Nucleus accumbens (tissue), 56 donors: ENCODE measurements at places on chromosomes 6 and 20.

- no peak for DNase-seq
Measured at GRCh38 chr20:10653599-10654249, 20.1 kb downstream of the JAG1 start.

- DNase-seq, result no peak
Measured at GRCh38 chr6:142737368-142738034, 207.5 kb downstream of the HIVEP2 start.

GRCh38 chr6:1984346-1984994, 260.9 kb downstream of the GMDS start:
- no peak for DNase-seq

GRCh38 chr6:127854009-127854408, 46.8 kb downstream of the THEMIS start:
- DNase-seq, result no peak

- no peak for DNase-seq
Measured at GRCh38 chr6:138769102-138769676, 4.4 kb upstream of the CCDC28A start.

DNA sequence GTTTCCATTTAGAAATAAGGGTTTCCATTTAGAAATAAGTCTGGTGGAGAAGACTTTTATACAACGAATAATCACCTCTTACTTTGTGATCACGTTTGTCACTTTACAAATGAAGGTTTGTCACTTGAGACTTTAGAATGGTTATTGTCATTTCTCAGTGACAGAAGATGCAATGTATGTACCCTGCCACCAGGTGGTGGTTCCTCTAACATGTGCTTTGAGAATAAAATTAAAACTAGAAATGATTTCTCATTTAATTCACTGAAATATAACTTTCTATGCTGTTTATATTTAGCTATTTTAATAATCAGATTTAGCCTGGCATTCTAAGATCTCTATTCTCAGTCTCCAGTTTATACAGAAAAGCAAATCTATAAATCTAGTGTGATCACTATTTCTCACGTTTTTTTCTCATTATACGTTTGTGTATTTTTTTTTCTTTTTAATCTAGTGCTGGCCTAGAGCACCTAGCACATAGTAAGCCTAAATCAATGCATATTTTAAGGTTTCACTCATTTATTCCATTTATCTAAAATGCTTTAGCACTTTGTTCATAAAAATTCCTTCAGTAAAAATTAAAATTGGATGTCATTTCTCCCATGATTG, 57.4 kb upstream of the TFAP2D start:
- DNase-seq, result no peak

DNA sequence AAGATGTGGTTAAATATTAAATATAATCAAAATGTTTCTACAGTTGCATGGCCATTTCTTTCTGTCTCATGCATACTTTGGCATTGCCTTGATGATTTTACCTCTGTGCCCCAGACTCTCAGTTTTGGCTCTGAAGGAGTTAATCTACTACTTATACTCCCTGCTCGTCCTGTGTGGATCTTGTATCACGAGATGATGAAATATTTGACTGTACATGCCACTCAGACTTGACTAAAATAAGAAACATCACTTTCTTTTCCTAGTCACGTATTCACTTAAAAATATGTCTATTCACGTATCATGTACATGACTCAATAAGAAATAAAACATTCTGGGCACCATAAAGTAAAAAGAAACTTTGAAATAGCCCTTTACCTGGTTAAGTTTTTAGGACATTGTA, 397.7 kb downstream of the RFPL4B start:
- DNase-seq, result no peak

- no peak for DNase-seq
Measured at GRCh38 chr6:119200512-119201175, 122.2 kb upstream of the FAM184A start.

- peak; percentile 8 for DNase-seq
Measured at GRCh38 chr6:1436334-1437306, 47.2 kb downstream of the FOXF2 start.

GRCh38 chr6:35058865-35059522, 82.1 kb downstream of the TCP11 start:
- no peak for DNase-seq

- DNase-seq, result no peak
Measured at GRCh38 chr6:151209071-151209831, 30.5 kb upstream of the AKAP12 start.

GRCh38 chr6:13668291-13668928, 43.2 kb downstream of the RANBP9 start:
- DNase-seq, result no peak

GRCh38 chr6:130118236-130118635, 99.9 kb downstream of the L3MBTL3 start:
- no peak for DNase-seq

GRCh38 chr20:8389381-8390036, 257.4 kb downstream of the PLCB1 start:
- no peak for DNase-seq

GRCh38 chr6:161547617-161548016, 273.8 kb upstream of the AGPAT4 start:
- DNase-seq, result no peak

- no peak for DNase-seq
Measured at GRCh38 chr6:26351544-26351953, 13.4 kb upstream of the BTN3A2 start.

DNA sequence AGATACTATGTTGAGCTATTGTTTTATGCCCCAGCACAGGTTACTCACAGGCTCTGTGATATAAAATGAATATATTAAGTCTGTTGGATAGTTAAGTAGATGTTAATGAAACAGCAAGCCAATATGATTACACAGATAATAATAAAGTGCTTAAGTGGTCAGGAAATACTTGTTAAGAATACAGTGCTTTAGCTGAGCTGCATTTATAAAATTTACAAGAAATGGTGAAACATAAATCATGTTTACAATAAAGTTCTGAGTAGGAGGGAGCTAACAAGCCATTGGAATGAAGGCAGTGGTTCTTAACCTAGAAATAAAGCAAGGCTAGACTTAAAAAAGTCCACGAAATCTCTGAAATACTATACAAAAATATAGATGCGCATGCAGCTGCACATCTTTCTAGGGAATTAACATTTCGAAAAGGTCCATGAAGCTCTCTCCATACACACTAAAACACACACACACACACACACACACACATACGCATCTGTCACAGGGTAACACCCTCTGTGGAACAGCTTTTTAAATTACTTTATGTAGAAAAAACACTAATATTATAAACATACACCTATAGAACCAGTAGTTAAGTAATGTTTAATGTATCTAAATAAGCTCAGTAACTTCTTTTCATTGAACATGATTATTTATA, 87.3 kb downstream of the COL9A1 start:
- no peak for DNase-seq

DNA sequence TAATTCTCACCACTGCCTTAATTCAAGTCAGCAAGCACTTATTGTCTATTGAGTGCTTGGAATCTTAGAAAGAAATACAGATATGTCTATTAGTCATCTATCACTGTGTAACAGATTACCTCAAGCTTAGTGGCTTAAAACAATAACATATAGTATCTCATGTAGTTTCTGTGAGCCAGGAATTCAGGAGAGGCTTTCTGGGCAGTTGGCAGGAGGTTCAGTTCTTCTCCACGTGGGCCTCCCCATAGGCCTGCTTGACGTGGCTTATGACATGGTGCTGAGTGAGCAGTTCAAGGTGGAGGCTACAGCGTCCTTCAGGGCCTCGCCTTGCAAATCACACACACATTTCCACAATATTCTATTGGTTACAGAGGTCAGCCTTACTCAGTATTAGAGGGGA, 69.7 kb downstream of the DTD1 start:
- no peak for DNase-seq

GRCh38 chr6:357791-358341, 33.7 kb upstream of the IRF4 start:
- DNase-seq, result no peak

DNA sequence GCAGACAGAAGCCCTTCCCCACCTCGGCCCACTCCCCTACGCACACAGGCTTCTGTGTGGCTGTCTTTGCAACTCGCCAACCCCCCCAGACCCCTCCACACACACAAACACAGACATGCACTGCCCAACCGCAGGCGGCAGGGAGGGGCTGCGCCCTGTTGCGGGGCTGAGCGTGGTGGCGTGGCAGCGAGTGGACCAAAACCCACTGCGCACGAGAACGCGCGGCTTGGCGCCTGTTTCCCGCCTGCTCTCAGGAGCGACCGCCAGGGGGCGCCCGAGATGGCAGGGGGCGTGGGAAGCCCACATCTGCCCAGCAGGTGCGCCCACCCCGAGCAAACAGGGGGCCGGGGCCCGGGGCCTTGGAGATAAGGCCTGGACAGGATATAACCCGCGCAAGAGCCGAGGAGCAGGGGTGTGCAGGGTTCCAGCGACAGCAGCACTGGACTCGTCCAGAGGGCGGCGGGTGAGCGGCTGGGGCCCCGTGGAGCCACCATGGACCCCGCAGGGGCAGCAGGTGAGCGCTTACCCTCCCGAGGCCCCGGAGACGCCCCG, at the start of gene RBPJL:
RBPJL (plus strand) TSS at position 410 of the 552 bp plus-strand sequence; CDS start at position 493, 83 bp downstream.
- DNase-seq, result no peak

DNA sequence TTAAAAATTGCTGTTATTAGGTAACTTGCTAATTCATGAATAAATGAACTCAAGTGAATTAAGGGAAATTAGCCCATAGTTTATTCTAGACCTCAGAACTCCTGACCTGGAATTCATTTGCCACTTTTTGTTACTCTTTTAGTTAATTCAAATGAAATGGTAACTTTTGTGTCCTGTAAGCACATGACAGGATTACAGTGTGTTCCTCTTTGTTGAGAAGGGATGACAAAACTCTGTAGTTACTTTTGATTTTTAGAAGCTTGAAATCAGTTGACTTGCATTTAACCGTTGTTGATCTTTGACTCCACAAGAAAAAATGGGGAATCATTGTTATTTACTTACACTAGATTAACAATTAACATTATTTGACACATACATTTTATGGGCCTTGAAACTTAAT, 6.2 kb downstream of the SLC9A8 start:
- DNase-seq, result no peak

GRCh38 chr6:14639983-14640599, 522.5 kb downstream of the CD83 start:
- no peak for DNase-seq

DNA sequence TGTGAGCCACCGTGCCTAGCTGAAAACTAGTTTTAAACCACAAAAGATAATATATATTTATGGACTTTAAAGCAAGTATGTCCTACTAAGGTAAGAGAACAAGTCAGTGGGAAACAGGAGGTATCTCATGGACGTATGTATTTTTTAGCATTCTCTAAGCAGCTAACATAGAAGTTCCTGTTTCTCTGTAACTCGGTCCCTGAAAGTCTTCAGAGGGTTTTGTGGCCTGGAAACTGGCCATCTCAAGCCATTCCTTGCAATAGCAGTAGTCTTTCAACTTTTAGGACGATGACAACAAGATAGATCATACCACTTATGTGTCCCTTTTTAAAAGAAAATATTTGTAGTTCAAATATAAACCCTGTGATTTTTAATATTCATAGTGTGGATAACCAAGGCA, 95.6 kb upstream of the RALGAPA2 start:
- DNase-seq, result no peak

- DNase-seq, result no peak
Measured at GRCh38 chr6:106037060-106037459, 49.1 kb upstream of the PRDM1 start.

GRCh38 chr6:161163466-161164181, 110.2 kb downstream of the AGPAT4 start:
- no peak for DNase-seq

GRCh38 chr6:95670011-95670463, 92.7 kb downstream of the MANEA start:
- DNase-seq, result no peak

DNA sequence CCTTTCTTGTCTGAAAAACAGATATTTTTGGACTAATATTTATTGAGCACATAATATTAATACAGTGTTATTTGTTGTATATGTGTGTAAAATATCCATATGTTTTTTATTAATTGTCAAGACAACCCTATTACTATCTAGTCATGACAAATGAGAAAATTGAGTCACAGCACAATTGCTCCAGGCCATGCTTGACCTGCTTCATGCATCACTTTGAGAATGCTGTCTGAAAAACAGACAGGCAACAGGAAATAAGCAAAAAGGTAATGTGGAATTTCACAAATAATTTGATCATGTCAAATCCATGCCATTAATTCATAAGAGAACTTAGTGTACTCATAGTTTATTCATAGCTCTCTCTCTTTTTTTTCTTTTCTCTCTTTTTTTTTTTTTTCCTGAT, 246.5 kb downstream of the RIMS1 start:
- no peak for DNase-seq

GRCh38 chr6:18016133-18016532, 28.7 kb upstream of the KIF13A start:
- DNase-seq, result no peak

- no peak for DNase-seq
Measured at GRCh38 chr6:127514179-127514772, 4.9 kb downstream of the MTCL3 start.

- DNase-seq, result no peak
Measured at GRCh38 chr6:112796712-112797111, 449.6 kb downstream of the RFPL4B start.

- DNase-seq, result no peak
Measured at GRCh38 chr20:391041-391711, 10.6 kb downstream of the TRIB3 start.
